ENCODE measurements at places on chromosomes 16 and 17. TPM values are rescaled to one million over a fixed set of nuclear protein-coding genes. Genes with fewer than 3 reads are reported as not detected.

The MPP2 gene
- total RNA-seq: 0.61 TPM

The TMEM235 gene
- total RNA-seq: not detected

The SLC5A10 gene
- total RNA-seq: not detected

The DLG4 gene
- 5.5 TPM for total RNA-seq

The RPH3AL gene
- 0.31 TPM for total RNA-seq
